ENCODE measurements at places on chromosomes 5 and 9. TPM values are rescaled to one million over a fixed set of nuclear protein-coding genes. Genes with fewer than 3 reads are reported as not detected.

Gene EFCAB9
- not detected for total RNA-seq

- DNase-seq = no peak
Measured at GRCh38 chr5:11757661-11758060, 146.6 kb downstream of the CTNND2 start.

DNA sequence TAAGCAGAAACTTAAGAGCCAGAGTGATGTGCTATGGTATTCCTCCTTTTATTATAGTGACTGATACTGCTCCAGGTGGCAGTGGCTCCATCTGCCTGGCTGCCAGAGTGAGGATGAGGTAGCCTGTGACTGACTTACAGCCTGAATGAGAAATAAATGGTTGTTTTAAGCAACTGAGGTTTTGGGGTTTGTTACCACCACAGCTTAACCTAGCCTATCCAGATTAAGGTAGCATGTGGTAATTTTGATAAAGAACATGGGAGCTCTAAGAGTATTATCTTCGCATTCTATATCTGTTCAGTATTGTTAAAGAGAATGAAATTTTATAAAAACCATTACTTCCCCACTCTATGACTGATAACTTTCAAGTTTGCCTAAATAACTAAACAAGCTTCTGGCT lies 39.0 kb downstream of the GOLPH3 start:
- no peak for DNase-seq

DNA sequence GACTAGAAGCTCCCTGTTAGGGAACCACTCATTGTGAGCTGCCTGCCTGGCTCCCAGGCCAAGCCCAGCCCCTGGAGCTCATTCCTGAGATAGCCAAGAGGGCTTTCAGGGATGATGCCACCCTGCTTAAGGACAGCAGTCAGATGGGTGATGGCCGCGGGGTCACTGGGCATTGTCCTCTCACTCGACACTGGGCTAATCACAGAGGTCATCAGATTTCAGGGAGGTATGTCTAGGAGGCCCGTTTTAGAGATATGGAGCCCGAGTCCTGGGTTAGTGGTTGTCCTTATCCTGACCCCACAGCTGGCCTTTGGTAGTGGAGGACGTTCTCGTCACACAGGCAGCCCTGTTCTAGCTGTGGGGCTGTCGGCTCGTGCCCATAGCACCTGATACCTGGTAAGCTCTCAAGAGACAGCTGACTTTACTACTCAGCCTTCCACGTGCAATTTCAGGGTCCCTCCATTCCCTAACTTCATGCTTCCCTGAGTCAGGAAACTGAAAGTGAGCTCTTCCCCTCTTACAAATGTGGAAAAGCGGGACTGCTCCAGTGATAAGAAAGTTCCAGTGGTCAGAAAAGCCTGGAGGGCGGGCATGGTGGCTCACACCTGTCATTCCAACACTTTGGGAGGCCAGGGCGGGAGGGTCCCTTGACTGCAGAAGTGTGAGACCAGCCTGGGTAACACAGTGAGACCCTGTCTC lies 7.1 kb upstream of the PTGES start:
- no peak for DNase-seq

DNA sequence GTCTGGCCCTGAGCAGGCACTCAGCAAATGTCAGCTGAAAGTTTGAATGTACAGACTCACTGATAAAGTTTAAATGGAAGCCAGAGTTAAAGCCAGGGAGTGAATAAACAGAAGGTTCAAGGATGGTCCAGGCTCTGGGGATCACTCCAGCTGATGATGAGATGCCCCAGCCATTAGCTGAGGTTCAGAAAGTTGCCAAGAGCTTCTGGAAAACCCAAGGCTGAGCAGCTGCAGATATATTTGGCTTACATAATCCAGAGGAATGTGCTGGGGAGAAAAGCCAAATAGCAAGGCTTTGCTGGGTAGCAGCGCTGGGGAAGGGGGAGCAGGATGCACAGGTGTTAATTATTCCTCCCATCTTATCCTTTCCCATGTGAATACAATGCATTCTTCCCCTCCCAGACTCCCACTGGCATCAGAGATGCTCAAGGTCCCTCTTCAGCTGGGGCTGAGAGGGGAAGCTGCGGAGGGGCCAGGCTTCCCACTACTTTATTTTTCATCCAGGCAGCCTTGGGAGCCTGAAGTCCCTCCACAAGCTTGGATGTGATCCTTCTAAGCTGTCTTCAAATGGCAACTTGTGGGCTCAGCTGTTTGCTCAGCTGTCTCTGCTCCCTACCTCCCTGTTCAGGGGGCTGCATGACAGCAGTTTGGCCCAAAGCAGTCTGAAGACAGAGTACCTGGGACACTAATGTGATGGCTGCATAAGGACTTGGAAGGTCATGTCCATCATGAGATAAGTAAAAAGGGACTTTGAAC lies 341.2 kb downstream of the TRIM32 start:
- no peak for DNase-seq

Gene PRRX2
- total RNA-seq = 0.68 TPM

- DNase-seq = no peak
Measured at GRCh38 chr5:68356216-68356615, 140.7 kb downstream of the PIK3R1 start.

DNA sequence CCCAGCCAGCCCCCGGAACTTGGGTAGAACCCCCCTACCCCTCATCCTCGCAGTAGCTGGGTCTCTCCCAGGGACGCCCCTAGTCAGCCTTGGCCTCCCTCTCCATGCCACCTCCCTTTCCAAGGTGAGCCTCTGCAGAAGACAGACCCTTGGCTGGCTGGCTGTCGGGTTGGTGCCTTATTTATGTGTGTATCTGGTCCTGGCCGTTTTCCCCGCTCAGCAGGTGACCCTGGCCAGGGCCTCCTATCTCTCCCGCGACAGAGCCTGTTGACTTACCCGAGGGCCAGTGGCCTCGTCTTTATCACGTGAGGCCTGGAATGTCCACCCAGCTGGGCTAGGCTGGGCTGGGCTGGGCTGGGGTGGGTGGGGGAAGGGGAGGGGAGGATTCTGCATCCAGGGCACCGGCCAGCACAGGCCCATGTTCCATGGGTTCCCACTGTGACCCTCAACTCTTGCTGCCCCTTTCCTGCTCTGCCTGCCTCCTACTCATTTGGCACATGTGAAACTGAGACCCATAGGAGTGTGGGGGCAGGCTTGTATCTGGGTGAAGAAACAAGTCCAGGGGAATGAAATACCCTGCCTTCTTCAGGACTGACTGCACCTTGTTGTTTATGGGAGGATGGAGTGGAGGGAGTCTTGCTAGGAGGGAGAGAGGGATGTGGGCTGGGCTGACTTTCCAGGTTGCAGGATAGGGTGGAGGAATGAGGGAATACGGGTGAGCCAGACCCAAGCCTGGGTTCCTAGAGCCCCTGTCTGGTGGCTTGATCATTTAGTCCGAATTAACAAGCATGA lies 3.1 kb downstream of the CXXC5 start:
- peak; percentile 70 for DNase-seq

GRCh38 chr9:715743-716400 lies 125.6 kb upstream of the DMRT1 start:
- no peak for DNase-seq
